Activated naive CD8-positive, alpha-beta T cell treated with anti-CD3 and anti-CD28 coated beads for 36 hours (primary cell): ENCODE measurements at places on chromosomes 12 and 14. TPM values are rescaled to one million over a fixed set of nuclear protein-coding genes. Genes with fewer than 3 reads are reported as not detected.

DNA sequence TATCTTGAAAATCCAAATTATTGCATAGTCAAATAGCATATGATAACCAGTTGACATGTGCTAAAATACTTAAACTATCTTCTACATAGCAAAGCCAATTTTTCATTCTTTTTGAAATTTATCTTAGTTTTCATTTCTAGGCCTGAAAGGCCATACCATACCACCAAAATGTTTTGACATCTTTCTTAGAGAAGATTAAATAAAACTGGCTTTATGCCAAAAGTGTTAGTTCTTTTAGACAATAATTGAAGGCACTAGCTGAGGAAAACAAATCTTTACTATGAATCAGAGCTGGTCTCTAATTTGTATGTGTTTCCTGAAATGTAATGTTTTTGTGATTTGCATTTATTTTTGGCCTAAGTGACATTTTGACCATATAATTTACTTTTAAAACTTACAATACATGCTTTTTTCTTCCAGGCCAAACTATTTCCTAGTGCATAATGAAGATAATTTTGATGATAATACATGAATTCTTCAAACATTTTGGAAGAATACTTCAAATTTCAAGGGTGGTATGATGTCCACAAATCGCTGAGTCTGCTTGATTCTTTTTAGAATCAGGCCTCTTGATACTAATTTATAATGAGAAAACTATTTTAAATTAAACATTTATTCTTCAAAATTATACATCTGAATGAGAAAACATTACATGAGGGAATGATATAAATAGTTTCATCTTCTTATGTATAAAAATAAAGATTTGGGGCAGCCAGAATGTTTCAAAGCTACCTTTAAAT, 6.5 kb upstream of the KCNMB4 start:
- DNase-seq = no peak

- no peak for DNase-seq
Measured at GRCh38 chr14:79383475-79383874, 827.8 kb downstream of the DIO2 start.

GRCh38 chr14:27090716-27091115, 492.9 kb upstream of the NOVA1 start:
- DNase-seq = no peak

GRCh38 chr14:92253381-92253894, 69.5 kb upstream of the SLC24A4 start:
- no peak for DNase-seq

- no peak for DNase-seq
Measured at GRCh38 chr12:32284561-32284960, 114.8 kb upstream of the FGD4 start.

DNA sequence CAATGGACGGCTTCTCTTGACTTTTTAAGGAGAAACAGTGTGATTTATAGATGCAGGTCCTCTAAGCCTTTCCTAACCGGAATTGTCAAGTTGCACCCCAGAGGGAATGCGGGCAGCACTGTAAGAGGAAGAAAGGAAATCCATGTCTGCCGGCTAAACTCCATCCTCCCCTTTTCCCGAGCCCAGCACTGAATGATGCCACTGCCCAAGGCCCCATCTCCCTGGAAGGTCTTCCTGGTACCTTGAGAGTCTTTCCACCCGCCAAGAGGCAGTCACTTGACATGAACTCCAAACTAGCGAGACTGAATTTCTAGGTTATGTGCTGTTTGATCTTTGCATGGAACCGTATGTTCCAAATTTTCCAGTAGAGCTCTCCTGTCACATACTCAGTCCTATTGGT, 313.4 kb upstream of the FKBP4 start:
- no peak for DNase-seq

DNA sequence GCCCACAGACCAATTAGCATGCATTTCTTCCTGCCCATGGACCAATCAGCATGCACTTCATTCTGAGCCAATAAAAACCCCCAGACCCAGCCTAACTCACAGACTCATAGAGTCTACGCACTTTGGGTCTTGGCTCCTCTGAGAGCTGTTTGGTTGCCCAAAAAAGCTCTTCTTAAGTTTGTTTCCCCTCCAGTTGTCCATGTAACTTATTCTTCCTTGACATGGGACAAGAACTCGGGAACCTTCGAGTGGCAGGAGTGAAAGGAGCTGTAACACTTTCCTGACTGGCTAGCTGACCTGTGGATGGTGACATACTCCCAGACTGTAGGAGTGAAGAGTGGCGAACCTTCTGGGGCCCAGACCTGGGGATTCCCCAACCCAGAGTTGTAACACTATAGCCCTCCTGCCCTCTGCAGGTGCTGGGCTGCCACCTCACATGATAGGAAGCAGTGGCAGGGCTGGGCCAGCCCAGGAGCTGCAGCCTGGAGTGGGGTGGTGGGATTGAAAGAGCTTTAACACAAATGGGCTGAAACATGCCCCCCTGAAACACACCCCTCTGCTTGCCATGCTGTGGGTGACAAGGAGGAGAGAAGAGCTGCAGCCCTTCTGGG, 4.4 kb upstream of the BTBD7 start:
- peak; percentile 36 for DNase-seq

GRCh38 chr12:92938018-92938417, 8.9 kb upstream of the EEA1 start:
- DNase-seq = no peak

DNA sequence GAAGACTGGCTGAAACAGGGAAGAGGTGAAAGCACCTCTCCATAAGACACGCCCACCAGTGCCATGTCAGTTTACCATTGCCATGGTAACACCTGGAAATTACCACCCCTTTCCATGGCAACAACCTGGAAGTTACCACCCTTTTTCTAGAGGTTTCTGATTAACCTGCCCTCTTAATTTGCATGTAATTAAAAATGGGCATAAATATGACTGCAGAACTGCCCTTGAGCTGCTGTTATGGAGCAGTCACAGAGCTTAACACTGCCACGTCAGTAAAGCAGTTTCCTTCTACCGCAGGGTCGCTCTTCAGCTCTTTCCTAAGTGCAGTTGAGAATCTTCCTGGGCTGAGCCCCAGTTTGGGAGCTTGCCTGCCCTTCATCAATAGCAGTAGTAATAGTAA, 55.2 kb downstream of the RASSF3 start:
- DNase-seq = peak; percentile 42

DNA sequence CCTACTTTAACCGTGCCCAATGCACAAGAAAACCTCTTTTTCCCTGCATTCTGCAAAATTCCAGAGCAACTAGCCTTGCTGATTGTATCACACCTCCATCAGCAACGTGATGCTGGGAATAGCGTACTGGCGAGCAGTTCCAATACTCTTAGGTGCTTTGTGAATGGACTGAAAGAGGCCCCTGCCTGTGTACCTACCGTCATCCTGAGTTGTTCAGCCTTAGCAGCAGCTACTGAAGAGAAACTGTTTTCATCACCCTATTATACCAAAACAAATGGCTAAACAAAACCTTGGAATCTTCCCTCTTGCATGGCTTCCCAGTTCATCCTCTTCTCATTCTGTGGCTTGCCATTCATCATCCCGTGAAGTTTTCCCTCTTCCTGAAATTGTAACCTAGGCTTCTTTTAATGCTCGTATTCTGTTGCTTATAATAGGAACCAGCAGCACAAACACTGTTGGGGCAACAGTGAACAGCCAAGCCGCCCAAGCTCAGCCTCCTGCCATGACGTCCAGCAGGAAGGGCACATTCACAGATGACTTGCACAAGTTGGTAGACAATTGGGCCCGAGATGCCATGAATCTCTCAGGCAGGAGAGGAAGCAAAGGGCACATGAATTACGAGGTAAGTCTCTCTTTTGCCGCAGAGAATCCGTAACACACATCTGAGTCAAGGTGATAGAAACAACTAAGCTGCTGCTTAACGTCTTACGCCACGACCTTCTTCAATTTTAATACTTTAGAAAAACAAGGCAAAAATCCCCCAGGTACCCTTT, 41.9 kb downstream of the RAD52 start:
- DNase-seq = no peak

- no peak for DNase-seq
Measured at GRCh38 chr12:124861492-124861891, 2.2 kb downstream of the SCARB1 start.

- no peak for DNase-seq
Measured at GRCh38 chr14:99759546-99759925, 33.7 kb upstream of the EML1 start.

DNA sequence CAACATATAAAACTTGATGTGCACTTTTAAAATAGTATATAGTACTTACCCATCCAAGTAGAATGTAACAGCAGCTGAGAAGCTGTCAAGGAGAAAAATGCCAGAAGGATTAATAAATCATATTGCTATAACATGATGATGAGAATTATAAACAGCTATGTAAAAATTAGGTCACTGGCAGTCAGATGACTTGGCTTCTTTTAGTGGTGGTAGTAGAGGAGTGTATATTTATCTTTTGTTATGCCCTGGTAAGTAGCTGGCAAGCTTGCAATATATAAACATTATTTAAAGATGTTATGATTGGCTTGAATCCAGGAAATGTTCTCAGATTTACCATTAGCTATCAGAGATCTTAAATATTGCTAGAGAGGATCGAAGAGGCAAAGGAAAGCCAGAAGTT, 471.0 kb upstream of the MGAT4C start:
- no peak for DNase-seq

DNA sequence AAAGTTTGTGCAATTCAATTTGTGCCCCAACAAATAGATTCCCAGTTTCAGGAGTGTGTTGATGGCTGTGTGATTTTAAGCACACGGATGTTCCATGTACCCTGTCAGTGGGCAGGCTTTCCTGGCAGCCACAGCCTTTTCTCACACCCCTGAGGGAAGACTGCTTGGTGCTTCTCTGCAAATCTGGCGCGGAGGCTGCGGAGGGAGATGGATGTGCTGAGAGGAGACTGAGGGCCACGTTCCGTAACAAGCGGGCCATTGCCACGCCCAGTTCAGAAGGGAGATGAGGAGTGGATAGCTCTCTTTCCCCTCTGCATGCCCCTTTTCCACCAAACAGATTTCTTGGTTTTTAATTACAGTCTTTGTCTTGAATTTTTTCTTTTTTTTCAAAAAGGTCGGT, 89.1 kb downstream of the BEGAIN start:
- DNase-seq = no peak

DNA sequence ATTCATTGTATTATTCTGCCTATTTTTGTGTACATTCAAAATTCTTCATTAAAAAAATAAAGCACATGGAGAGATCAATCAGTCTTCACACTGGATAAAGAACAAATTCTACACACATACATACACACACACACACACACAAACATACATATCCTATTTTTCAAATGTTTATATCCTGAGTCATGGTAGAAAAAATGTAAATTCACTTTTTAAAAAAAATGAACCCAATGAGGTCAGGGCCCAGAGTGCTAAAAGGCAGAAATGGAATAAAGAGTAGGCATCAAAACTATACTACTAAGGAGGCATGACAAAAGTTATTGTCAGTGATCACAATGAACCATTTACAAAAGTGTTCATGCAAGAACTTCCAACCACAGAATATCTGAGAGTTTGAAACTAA, 17.3 kb downstream of the GALC start:
- no peak for DNase-seq

- no peak for DNase-seq
Measured at GRCh38 chr14:83101846-83102245, 1568.2 kb upstream of the SEL1L start.

DNA sequence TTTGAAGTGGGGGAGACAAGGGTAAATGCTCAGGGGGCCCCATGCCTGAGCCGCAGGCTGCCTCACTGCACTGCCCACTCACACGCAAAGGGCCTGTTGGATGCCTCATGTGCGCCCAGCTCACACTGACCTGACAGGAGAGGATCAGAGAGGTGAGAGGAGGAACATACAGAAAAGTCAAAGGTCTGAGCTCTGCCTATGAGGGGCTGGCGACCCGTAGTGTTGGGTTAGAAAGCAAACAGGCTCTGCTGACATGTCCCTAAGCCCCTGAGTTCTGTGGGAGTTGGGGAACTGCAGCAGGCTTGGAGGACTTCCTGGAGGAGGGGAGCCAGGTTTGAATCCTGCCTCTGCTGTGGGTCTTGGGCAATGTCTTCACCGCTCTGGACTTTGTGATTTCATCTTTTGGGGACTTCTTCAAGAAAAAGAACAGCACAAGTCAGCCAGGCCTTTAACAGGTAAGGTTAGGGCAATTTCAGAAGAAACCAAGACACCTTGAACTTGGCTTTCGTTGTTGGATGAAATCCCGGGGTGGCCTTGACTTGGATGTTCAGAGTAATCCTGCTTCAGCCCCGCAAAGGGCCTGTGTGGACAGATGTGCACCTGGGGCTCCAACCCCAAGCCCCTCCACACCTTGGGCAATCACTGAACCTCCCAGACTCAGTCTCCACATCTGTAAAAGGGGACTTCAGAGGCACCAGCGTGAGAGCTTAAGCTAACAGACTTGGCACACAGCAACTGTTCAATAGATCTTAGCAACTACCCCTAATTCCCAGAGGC, 116.8 kb downstream of the SCARB1 start:
- DNase-seq = no peak

GRCh38 chr12:54932691-54933090, 51.9 kb downstream of the TESPA1 start:
- no peak for DNase-seq

- DNase-seq = no peak
Measured at GRCh38 chr12:97038834-97039233, 131.8 kb downstream of the NEDD1 start.

- DNase-seq = no peak
Measured at GRCh38 chr14:39621223-39621622, 189.0 kb upstream of the FBXO33 start.

GRCh38 chr12:80239867-80240266, 140.5 kb downstream of the OTOGL start:
- DNase-seq = no peak

- DNase-seq = no peak
Measured at GRCh38 chr12:9365296-9365695, 157.1 kb upstream of the PZP start.

GRCh38 chr14:52918486-52918885, 32.4 kb downstream of the FERMT2 start:
- DNase-seq = peak; percentile 3

- no peak for DNase-seq
Measured at GRCh38 chr12:4118601-4119156, 154.9 kb upstream of the CCND2 start.

- no peak for DNase-seq
Measured at GRCh38 chr14:75811136-75811829, 150.2 kb downstream of the TTLL5 start.

GRCh38 chr12:106648736-106649135, 65.9 kb downstream of the RFX4 start:
- no peak for DNase-seq

The C12orf50 gene
- not detected for total RNA-seq

The SETD1B gene
- 15.0 TPM for total RNA-seq

The CLEC4C gene
- not detected for total RNA-seq

The CLEC7A gene
- total RNA-seq = not detected

The VWF gene
- 0.25 TPM for total RNA-seq

The INHBC gene
- not detected for total RNA-seq

The MANSC1 gene
- total RNA-seq = 0.43 TPM

The LMNTD1 gene
- total RNA-seq = not detected

The SMIM41 gene
- total RNA-seq = not detected

The ART4 gene
- total RNA-seq = not detected
